ENCODE measurements at places on chromosomes 12 and 14. TPM values are rescaled to one million over a fixed set of nuclear protein-coding genes. Genes with fewer than 3 reads are reported as not detected.

Gene KITLG
- total RNA-seq: 23.4 TPM

DNA sequence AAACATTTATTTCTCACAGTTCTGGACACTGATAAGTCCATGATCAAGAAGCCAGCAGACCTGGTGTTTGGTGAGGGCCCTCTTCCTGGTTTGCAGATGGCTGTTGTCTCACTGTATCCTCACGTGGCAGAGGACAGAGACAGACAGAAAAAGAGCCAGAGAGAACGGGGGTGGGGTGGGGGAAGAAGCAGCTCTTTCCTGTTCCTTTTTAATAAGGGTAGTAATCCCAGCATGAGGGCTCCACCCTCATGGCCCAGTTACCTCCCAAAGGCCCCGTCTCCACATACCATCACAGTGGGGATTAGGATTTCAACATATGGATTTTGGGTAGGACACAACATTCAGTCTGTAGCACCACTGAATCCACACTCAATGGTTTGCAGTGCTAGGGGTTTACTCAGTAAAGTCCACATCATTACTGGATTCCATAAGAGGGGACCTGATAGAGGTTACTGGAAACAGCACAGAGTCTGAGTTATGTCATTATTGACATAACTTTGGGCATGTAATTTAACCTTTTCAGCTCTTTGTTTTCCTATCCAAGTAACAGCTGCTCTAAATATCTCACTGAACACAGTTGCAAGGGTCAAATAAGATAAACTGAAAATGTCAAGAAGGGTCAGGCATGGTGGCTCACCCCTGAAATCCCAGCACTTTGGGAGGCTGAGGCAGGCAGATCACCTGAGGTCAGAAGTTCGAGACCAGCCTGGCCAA is 53.2 kb downstream of the RPAP3 start:
- no peak for DNase-seq

Gene RERG
- not detected for total RNA-seq

Gene ADAM21
- total RNA-seq: 0.28 TPM

DNA sequence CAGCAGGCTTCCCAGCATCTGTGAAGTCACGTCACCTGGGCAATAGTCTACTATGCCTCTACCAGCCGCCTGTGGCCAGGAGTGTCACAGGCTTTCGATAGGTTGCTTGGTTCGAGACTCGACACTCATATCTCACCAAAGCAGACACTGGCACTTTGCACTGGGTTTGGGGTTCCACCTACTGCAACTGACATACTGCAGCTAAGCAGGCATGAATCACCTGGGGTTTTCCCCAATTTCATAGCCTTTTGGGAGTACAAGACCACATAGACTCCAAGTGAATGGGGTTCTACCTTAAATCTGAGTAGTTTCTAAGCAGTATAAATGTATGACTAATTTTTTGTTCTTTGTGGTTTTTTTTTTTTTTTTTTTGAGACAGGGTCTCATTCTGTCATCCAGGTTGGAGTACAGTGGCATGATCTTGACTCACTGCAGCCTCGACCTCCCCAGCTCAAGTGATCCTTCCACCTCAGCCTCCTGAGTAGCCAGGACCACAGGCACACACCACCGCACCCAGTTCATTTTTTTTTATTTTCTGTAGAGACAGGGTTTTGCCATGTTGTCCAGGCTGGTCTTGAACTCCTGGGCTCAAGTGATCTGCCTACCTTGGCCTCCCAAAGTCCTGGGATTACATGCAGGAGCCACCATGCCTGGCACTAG is 32.1 kb downstream of the DMAC2L start:
- DNase-seq: no peak

DNA sequence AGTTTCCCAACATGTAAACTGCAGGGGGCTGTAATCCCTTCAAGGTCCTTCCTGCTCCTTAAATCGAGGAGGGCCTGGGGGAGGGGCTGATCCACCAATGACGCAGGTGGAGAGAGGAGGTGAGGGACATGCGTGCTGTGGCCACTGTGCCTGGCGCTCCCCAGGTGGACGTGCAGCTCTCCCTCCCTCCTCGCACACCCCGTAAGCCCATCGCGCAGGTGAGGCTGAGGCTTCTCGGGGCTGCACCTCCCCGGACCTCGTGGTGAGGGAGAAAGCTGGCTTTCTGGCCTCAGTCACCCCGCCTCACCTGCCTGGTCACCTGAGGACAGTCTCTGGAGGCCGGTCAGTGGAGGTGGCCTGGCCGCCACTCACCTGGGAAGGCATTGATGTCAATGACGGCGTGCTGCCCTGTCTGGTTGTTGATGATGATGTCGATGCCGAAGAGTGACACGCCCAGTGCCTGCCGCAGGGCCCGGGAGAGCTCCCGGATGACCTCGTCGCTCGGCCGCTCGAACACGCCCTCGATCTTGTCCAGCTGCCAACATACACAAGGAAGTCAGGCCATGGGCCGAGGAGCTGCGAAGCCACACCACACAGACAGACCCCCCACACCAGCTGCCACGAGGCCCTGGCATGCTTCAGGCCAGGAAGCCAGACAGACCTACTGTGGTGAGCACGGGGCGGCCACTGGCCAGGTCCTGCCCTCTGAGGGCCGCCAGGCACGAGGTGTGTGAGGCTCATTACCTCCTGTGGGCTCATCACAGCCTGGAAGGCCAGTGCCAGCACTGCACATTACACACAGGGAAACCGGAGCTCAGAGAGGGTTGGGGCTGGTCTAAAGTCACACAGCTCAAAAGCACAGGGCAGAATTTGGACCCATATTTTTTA is 23.3 kb downstream of the CHGA start:
- peak; percentile 33 for DNase-seq

Gene CDCA3
- total RNA-seq: 11.0 TPM

Gene DCAF5
- 13.8 TPM for total RNA-seq

Gene MUCL1
- not detected for total RNA-seq

GRCh38 chr12:53334822-53335221 is 1.3 kb downstream of the SP7 start:
- DNase-seq: no peak

GRCh38 chr14:85601246-85601645 is 71.3 kb downstream of the FLRT2 start:
- no peak for DNase-seq

GRCh38 chr14:100669011-100669412 is 57.7 kb upstream of the DLK1 start:
- DNase-seq: no peak

DNA sequence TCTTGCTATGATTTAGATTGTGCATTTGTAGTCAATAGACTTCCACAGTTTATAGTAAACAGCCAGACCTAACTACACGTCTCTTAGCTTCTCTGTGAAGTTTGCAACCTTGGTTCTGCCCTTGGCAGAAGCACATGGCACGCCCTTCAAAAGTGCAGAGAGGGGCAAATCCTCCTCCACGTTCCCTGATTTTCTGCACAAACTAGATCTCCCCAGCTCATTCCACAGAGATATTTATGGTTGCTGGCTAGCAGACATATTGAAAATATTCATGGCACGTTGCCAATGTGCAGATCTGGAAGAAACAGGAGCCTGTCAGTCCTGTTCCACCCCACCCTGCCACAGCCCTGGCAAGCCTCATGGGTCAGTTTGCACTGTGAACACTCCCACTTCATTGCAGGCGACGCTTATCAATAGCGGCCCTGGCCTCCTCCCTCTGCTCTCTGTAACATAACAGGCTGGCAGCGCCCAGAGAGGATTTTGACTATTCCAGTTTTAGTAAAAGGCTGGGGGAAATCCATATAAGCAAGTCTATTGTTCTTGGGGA is 6.5 kb upstream of the LGALS3 start:
- DNase-seq: no peak

- no peak for DNase-seq
Measured at GRCh38 chr12:25746131-25746530, 193.0 kb upstream of the LMNTD1 start.

DNA sequence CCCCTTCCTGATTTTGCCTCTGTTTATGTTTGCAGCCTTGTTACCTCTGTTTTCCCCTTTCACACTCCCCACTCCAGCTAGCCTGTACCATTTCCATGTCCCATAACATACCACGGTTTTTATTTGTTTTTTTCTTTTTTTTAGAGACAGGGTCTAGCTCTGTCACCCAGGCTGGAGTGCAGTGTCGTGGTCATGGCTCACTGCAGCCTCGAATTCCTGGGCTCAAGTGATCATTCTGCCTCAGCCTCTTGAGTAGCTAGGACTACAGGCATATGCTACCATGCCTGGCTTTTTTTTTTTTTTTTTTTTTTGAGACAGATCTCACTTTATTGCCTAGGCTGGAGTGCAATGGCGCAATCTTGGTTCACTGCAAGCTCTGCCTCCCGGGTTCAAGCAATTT is 18.4 kb upstream of the SAMD4A start:
- no peak for DNase-seq

- no peak for DNase-seq
Measured at GRCh38 chr12:3600039-3600720, 109.2 kb downstream of the PRMT8 start.

Gene RASSF9
- 0.92 TPM for total RNA-seq

- no peak for DNase-seq
Measured at GRCh38 chr12:110314308-110314707, 33.3 kb downstream of the ATP2A2 start.

DNA sequence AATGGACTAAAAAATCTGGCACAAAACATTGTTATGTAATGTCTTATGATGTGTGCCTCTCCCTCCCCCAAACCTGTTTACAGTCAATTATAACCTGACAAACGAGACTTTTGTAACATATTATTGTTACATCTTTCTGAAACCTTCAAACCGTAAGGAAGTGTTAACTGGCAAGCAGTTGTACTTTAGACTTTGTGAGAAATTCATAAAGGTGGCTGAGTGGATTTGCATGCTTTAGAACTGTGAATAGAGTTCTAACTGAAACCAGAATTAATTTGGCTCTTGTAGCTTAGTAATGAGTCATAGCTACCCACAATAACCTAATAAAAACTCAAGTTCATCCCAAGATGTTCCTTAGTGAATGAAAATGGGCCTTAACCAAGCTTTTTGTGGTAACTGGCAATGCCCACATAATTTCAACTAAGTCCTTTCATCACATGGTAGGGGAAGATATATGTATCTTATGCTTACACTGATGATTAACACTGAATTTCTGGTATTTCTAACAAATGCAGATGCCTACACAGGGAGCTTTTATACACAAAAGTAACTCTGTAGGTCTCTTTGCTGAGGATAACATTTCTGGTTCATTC is 29.7 kb downstream of the RAD9B start:
- no peak for DNase-seq

- no peak for DNase-seq
Measured at GRCh38 chr12:130813949-130814348, 25.1 kb downstream of the STX2 start.

GRCh38 chr12:102708108-102708507 is 208.9 kb downstream of the PAH start:
- no peak for DNase-seq

DNA sequence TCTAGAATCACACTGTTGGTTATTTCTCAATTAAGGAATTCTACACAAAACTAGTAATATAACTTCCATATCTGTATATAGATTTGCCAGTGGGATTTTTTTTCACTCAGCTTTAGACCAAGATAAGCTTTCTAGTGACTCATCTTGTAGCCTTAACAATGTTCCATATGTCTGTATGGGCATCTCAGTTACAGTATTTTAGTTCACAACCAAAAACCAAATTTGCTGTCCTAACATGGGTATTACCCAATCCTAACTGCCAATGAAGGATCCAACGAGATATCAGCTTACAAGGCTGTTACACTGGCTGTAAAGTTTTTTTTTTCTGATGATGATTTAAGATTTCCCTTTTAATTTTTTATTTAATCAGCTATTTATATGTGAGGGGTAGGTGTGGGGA is 31.5 kb upstream of the KRR1 start:
- no peak for DNase-seq

- DNase-seq: no peak
Measured at GRCh38 chr12:20931894-20932293, 121.4 kb downstream of the SLCO1B3 start.

DNA sequence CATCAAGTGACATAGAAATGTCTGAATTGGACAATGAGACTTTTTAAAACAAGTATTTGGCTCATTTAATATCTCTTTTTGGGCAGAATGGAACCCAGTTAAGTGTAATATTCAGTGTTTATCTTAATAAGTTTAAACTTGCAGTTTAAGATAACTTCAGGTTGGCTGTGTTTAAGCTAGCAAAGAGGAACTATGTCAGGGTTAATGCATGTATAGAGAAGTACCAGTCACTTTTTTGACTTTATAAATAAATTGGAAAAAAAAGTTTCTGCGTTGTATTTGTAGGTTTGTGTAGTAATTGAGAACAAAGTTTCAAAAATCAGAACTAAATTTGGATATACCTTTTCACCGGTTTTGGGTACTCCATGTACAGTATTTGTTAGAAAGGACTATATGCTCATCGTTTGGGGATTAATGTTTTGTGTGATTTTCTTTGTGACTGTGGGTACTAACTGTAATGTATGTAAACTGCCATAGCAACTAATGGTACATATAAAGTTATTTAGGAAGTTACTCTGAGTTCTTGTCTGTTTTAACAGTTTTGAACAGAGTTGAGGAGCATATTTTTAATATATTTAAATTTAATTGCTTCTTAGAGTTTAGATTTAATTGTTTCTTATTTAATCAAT is 4.5 kb downstream of the HMGA2 start:
- DNase-seq: no peak

GRCh38 chr12:129185855-129186254 is 332.6 kb downstream of the GLT1D1 start:
- no peak for DNase-seq

GRCh38 chr12:14514946-14515345 is 52.7 kb downstream of the PLBD1 start:
- no peak for DNase-seq

- no peak for DNase-seq
Measured at GRCh38 chr12:45914090-45914489, 76.3 kb downstream of the SCAF11 start.

Gene MYO1H
- total RNA-seq: not detected

DNA sequence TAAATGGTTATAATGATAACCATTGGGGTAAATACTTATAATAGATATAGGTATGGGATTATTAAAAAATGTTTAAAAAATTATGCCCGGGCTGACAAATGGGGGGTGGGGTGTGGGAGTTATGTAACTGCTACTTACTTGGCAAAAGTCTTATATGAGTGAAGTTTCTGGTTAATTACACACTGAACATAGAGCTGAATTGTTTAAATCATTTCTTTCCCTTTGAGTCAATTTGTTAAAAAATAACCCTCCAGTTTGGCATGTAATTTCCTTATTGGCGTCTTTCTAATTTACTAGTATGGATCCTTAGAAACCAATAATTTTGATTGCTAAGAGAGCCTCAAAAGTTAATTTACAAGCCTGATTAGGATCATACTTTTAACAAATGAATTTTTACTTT is 16.7 kb downstream of the PAH start:
- no peak for DNase-seq

DNA sequence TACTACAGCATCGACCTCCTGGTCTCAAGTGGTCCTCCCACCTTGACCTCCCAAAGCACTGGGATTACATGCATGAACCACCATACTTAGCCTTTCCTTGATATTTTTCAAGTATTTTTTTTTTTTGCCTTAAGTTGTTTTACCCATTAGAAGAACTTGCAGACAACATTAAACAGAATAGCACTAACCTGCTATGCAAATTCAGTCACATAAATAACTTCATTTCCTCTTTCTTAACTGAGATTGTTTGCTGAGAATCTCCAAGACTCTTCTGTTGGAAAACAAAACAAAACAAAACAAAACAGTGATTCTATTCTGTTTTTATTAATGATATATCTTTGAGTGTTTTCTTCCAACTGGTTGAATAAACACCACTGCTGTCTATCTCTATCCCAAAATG is 115.9 kb upstream of the IFNG-AS1 start:
- no peak for DNase-seq

Gene SNX6
- total RNA-seq: 96.3 TPM

Gene PSMC1
- 177 TPM for total RNA-seq
